Stimulated activated CD4-positive, alpha-beta T cell treated with anti-CD3 and anti-CD28 coated beads, Interleukin-4, amount 100 ng/mL, for 4 hours (primary cell): ENCODE measurements at places on chromosomes 5 and 9.

GRCh38 chr9:131976157-131977108, 103.2 kb downstream of the MED27 start:
- DNase-seq: no peak

GRCh38 chr5:68273717-68274409, 58.3 kb downstream of the PIK3R1 start:
- no peak for DNase-seq

DNA sequence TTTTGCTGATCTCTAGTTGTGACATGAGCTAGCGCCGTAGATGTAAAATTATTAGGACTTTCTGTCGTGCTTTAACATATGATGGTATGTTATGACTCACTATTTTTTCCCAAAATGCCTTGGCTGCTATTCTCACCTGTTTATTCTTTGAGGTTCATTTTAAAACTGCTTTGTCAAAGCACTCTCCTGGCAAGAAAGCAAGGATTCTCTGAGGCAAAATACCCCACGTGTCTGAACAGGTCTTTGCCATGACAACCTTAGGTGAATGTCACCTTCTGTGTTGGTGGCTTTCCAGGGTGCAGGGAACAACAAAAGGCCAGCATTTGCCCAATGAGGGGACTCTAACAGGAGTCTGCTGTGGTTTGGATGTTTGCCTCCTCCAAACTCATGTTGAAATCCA, 30.6 kb upstream of the COL5A1 start:
- DNase-seq: no peak

DNA sequence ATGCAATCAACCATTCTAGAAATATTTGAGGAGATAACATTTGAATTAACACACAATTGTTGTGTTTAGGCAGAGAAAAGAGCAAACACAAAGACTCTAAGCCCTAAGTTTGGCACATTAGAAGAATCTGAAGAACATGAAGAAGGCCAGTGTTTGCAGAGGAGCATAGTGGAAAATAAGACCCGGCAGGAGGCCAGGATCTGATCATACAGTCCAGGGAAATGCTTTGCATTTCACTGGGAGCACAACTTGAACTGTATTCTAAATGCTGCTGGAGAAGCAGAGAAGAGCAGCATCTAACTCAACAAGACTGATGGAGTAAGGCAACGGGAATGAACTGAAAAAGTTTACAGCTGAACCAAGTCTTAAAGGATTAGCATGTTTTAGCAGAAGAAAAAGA, 463.4 kb downstream of the ZNF608 start:
- no peak for DNase-seq

- DNase-seq: no peak
Measured at GRCh38 chr5:88675168-88675707, 207.7 kb downstream of the MEF2C start.

- no peak for DNase-seq
Measured at GRCh38 chr9:82923912-82924605, 138.9 kb downstream of the RASEF start.

DNA sequence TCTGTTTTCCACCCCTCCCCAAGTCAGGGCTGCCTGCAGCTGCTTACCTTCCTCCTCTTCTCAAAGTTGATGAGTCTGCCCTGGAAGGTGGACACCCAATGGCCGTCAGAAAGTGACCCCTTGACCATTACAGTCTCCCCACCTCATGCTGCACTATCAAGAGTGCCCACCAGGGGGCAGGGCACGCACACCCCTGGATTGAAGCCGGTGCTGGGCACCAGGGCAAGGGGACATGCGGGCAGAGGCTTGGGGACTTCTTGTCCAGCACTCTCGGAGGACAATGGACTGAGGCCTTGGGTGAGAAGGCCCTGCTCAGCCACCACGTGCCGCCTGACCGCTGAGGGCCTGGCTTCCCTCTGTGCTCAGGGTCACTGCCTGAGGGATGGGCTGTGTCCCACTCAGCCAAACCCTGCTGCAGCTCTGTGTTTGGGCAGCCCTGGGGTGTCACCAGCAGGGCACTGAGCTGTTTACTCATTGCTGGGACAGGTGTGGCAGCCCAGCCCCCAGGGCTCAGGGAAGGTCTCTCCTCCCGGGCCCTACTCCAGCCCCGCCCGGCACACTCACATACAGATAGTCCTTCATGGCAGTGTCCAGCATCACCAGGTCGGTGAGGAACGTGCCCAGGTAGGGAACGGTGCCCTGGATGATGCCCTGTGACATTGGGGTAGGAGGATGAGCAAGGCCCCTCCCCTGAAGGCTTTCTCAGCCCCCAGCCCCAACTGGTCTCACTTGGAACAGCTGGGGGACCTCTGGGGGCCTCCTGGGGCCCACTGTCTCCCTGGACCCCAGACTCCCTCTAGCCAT, 17.7 kb downstream of the RALGDS start:
- DNase-seq: peak; percentile 30

DNA sequence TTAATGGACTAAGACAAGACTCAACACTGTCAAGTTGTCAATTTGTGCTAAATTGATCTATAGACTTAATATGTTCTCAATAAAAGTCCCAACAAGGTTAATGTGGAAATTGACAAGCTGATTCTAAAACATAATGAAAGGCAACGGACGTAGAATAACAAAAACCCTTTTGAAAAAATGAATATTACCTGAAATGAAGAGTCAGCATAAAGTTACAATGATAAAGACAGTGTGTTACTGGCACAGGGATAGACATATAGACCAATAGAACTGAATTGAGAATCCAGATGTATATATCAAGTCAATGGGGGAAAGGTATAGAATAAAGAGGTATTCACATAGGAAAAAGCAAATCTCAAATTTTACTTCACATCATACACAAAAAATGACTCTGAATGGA, 37.7 kb upstream of the BARX1 start:
- no peak for DNase-seq

DNA sequence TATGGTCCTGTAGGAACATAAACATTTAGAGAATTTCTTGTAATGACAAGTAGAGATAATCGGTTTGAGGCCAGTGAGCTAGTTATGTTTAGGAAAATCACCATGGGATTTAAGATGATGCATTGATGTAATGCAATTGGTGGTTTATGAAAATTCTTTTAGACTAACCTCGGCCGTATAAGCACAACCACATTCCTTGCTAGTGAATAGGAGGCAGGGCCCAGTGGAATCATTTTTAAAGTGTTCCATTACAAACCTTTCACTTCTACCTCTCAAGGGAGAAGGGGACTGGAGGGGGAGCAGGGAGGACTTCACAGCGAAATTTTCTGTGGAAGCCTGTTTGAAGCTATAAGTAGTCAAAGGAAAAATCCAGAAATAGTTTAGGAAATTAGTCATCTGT, 71.8 kb upstream of the NFIL3 start:
- DNase-seq: no peak

DNA sequence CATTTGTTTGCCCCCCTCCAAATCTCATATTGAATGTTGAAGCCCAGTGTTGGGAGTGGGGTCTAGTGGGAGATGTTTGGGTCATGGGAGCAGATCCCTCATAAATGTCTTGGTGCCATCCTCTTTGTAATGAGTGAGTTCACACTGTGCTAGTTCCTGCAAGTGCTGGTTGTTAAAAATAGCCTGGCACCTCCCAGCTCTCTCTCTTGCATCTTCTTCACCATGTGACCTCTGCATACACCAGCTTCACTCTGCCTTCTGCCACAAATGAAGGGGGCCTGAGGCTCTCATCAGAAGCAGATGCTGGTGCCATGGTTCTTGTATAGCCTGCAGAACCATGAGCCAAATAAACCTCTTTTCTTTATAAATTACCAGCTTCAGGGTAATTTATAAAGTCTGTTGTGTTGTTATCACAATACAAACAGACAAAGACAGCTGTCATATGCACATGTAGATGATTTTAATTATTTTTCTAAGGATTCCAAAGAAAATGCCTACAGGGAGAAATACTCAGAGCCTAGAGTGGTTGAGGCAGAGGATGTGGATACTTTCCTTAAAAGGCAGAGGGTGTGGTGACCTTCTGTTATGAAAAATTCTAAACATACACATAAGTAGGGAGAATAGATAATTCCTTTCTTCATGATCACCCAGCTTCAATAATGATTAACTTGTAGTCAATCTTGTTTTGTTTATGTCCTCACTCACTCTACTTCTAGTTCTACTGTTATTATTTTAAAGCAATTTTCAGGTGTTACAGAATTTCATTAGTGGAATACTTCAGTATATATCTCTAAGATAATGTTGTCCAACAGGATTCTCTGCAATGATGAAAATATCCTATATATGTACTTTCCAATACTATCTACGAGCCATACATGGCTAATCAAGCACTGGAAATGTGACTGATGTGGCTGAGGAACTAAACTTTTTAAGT, 75.1 kb upstream of the RANBP6 start:
- DNase-seq: no peak

DNA sequence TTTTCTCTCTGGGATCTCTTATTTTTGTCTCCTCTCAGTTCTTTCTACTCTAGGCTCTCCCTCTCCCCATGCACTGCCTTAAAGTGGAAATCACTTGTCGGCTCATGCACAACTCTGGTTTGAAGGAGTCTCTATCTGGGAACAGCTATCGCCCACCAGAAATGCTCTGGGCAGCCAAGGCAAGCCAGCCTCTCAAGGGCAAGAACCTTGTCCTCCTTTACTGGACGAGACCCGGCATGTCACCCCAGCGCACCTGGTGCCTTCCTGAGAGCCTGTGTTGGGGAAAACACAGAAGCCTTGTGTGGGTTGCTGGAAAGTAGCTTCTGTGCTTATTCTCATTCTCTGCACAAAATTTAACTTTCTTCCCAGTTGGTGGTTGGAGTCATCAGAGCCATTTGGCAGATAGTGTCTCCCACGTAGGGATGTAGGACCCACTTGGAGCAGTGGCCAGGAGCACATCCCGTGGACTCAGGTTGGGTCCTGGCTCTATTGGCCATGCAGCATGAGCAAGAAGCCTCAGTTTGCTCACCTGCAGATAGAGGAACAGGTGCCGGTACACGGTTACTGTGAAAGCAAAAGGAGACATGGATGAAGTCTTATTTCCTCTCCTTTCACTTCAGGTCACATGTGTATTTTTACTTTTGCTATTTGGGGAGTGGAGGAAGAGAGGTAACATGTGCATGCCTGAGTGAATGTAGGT, 165.3 kb downstream of the IRX2 start:
- no peak for DNase-seq

GRCh38 chr5:168214071-168214470, 77.4 kb upstream of the WWC1 start:
- no peak for DNase-seq

DNA sequence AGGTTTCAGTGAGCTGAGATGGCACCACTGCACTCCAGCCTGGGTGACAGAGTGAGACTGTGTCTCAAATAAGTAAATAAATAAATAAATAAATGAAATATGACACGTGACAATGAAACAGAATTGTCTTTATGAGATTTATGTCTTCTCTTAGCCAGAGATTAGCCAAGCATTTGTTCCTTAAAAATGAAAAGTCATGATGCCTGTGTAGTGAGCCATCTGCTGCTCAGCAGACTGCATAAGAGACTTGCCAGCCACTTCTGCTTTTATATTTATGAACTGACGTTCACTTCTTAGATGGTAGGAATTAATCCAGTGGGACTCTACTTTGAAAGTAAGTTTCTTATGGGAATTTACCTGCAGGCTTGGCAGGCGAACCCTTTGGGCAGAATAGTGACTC, 227.4 kb downstream of the NR3C1 start:
- DNase-seq: no peak

- DNase-seq: no peak
Measured at GRCh38 chr9:96461336-96461735, 11.4 kb downstream of the HABP4 start.

DNA sequence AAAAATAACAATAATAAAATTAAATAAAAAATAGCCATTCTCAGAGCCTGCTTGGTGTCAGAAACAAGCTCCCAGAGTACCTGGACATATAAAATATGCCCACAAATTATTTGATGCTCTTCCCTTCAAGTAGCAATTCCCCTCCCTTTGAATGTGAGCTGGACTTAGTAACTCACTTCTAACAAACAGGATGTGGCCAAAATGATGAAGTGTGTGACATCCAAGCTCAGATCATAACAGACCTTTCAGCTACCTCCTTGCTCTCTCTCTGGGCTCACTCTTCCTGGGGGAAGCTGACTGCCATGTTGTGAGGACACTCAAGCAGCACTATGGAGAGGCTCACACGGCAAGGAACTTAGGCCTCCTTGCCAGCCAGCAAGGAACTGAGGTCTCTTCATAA, 69.0 kb downstream of the SPRY4 start:
- no peak for DNase-seq

GRCh38 chr5:114438471-114438870, 76.6 kb downstream of the KCNN2 start:
- no peak for DNase-seq

GRCh38 chr5:160097991-160098390, 21.3 kb downstream of the PWWP2A start:
- no peak for DNase-seq

DNA sequence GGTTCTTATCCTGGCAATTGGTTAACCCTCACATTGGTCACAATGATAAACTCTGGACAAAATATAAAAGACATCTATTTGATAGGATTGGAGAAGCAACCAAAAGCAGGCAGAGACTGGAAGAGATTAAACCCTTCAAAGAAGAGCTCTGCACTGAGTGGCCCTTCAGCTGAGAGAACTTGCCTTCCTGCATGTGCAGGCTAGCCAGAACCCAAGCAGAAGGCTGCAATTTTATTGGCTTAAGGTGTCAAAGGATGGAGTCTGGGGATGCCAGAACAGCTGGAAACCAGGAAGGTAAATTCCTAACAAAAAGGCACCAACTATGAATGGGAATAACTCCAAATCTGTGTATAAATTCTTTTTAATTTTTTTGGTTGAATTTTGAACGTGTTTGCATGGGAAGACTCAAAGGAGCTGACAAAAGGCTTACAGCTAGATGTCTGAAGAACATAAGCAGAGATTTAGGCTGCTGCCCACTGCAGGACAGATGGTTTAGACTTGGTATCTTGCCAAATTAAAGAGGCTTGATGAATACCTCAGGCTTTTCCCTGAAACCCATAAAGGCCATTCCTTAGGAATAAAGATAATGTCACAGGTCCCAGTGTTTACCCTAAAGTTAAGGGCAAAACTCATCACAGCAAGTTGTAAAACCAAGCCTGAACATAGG, 66.3 kb downstream of the NR2F1 start:
- no peak for DNase-seq

DNA sequence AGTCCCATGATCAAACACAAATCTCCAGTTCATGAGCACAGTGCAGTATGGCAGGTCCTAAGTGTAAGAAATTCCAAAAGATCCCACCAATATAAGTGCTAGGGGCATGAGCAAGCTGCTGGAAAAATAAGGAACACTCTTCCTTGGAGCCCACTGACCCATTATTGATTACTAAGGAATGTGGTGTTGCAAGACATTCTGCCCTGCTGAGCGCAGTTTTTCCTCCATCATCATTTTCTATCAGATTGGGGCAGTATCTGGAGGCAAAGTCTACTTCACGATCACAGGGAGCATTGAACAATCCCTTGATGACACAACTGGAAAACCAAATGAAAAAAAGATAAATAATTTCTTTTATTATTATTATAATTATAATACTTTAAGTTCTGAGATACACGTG, 129.2 kb downstream of the UGCG start:
- DNase-seq: no peak

- DNase-seq: no peak
Measured at GRCh38 chr9:106798016-106798799, 64.8 kb upstream of the ZNF462 start.
